ENCODE measurements at places on chromosomes 11 and 22. TPM values are rescaled to one million over a fixed set of nuclear protein-coding genes. Genes with fewer than 3 reads are reported as not detected.
A peak's percentile ranks its signal among the peaks of the same experiment; 100 is the strongest.

DNA sequence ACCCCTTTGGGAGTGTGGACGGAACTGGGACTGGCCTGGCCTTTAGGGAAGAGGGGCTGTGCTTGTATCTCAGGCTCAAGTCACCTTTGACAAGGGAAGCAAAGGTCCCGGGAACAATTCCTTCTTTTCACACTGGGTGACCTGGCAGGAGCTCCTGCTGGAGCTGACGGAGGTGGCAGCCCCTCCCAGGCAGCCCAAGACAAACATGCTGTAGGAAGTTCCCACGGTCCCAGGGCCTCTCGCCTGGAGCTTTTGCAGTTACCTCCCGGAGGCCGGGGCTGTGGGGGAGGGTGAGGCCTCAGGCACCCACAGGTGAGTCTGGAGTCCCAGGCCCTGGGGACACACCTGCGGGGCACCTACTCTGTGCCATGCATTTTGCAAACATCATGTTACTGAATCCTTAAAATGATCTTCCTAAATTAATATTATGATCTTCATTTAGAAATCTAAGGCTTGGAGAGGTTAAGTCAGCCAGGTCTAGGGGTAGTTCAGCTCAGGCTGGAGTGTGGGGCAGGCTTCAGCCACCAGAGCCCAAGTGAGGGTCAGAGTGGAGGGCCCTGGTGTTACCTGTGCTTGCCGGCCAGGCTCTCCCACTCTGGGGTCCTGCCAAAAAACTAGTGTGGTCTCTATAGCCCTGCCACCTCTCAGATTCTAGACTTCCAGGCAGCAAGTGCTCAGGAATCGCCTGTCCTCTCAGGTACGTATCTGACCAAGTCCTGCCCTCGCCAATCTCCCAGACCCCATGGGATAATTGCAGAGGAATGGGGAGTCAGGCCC is 15.7 kb upstream of the MYEOV start:
- no peak for DNase-seq

DNA sequence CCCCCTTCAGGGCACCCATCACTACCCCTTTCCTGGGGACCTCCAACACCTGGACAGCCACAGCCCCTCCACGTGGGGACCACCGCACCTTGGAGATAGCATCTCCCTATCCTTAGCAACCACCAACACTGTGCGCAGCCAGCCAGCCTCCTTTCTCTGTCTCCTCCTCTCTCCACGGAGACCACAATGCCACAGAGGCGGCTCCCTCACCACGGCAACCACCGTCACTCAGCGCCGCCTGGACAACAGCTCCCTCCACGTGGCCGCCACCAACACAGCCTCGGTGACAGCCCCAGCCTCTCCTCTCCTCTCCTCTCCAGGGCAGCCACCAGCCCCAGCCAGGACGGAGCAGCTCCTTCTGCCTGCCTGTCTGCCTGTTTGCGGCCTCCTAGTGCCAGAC is 10.5 kb downstream of the ELFN2 start:
- DNase-seq = peak; percentile 82

GRCh38 chr11:62108971-62109404 is 14.8 kb upstream of the INCENP start:
- DNase-seq = no peak

- DNase-seq = no peak
These were observed 13.9 kb downstream of the ATG16L2 start for GRCh38 chr11:72828081-72828567.

DNA sequence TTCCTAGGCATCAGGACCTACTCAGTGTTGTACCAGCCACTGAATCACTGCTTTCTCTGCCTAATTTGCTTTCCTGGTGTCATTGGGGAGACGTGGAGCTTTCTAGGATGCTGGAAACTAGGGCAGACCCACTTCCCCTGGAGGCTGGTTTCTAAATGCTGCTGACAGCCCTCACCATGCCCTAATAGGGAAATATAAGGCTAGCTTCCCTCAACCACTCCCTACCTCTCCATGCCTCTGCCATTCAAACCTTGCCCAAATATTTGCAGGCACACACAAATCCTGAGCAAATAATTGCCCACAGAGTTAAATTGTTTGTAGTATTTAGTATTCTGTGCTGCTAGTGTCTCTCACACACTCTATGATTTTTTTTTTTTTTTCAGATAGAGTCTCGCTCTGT is 310.2 kb downstream of the DDX10 start:
- DNase-seq = no peak

GRCh38 chr11:61971248-61972111 is 4.0 kb upstream of the FTH1 start:
- peak; percentile 65 for DNase-seq

GRCh38 chr11:1542267-1542666 is 29.8 kb downstream of the DUSP8 start:
- peak; percentile 12 for DNase-seq

DNA sequence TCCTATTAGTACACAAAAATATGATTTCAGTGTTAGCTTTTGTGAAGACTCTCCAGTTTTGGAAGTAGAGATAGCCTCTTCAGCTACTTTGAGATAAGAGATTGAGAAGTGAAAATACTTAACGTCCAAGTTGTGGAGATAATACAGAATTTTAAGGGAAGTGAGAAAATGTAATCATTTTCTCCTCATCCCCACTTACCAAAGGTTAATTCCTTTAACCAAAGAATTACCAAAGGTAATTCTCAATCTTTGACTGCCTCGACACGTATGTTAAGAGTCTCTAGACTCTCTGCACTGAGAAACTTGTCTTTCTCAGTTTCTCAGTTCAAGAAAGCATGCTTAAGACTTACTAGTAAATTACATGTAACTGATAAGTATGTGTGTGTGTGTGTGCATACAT is 15.3 kb downstream of the C11orf54 start:
- DNase-seq = no peak

DNA sequence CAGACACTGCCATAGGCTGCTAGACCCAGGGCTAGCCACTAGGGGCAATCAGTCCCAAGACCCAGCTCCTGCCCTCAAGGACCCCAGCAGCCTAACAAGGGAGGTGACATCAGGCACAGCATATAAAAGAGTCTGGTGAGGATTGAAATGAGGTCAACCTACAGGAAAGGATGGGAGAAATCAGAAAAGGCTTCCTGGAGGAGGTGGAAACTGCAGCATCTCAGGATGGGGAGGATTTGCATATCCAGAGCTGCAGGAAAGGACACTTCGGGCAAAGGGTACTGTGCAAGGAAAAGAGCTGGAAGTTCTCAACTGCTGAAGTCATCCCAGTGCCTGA is 2.9 kb upstream of the ARFGAP2 start:
- DNase-seq = peak; percentile 67

DNA sequence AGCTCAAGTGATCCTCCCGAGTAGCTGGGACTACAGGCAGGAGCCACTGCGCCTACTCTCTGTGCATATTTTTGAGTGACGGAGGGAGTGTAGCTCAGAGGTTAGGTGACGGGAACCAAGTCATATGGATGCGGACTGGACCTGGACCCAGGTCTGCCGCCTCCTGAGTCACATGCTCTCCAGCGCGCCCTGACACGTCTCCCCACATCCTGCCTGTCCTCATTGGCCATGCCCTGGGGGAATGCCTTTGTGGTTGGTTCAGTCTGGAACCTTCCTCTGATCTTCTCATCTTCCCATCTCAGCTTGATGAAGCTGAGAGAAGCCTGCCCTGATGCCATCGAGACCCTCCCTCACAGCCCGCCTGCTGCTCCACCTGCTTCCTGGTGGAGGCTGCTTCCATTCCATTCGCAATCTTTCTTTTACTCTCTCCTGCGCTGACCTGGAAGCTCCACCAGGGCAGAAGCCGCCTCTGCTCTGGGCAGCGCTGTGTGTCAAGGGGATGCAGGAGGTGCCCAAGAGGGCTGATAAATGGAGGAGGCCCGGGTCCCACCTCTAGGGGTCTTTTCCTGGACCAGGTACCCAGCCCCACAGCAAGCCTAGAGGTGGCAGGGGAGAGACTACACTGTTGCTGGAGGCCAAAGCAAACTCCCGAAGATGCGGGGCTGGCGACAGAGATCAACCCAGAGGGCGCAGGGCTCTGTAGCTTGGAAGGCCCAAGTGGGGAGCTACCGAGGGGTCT is 13.9 kb upstream of the BAIAP2L2 start:
- DNase-seq = no peak

DNA sequence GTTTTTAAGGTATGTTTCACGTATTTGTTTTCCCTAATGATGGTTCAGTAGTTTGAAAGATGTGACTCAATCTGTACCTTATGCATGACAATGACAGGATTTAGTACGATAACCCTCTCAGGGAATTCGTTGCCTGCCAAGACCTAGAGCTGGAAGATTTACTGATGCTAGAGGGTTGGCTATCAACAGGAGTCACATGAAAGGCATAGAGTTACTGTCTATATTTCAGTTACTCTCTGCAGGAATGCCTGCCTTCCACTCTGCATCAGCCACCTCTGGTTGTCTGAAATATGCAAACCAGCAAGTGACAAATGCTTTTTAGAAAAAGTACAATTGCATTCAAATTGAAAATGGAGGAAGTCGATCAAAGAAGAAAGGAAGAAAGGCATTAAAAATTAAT is 276.3 kb upstream of the RAG2 start:
- no peak for DNase-seq

GRCh38 chr22:29208879-29209623 is 3.4 kb downstream of the EMID1 start:
- no peak for DNase-seq

GRCh38 chr22:36318442-36318841 is 65.5 kb downstream of the APOL1 start:
- no peak for DNase-seq

- DNase-seq = no peak
These were observed 1.3 kb downstream of the POU2F3 start for GRCh38 chr11:120241277-120241676.

DNA sequence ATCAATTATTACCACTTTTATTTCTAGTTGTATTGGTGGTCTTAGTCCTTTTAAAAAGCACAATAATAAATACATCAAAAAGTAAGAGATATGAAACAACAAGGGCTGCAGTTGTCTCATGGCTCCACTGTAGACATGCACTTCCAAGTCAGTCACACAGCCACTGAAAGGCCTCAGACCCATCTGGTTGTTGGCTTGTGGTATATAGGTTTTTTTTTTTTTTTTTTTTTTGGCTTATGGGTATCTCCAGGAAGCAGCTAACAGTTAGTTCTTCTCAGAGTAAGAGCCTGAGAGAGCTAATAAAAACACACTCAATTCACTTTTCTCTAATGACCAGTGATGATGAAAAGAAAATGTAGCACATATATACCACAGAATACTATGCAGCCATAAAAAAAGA is 6.0 kb upstream of the OR52E6 start:
- DNase-seq = no peak

GRCh38 chr11:65243797-65244196 is 18.0 kb upstream of the POLA2 start:
- DNase-seq = no peak

GRCh38 chr11:125345421-125346178 is 150.5 kb downstream of the FEZ1 start:
- peak; percentile 83 for DNase-seq

GRCh38 chr11:111939836-111940604 is 2.9 kb downstream of the DIXDC1 start:
- no peak for DNase-seq

DNA sequence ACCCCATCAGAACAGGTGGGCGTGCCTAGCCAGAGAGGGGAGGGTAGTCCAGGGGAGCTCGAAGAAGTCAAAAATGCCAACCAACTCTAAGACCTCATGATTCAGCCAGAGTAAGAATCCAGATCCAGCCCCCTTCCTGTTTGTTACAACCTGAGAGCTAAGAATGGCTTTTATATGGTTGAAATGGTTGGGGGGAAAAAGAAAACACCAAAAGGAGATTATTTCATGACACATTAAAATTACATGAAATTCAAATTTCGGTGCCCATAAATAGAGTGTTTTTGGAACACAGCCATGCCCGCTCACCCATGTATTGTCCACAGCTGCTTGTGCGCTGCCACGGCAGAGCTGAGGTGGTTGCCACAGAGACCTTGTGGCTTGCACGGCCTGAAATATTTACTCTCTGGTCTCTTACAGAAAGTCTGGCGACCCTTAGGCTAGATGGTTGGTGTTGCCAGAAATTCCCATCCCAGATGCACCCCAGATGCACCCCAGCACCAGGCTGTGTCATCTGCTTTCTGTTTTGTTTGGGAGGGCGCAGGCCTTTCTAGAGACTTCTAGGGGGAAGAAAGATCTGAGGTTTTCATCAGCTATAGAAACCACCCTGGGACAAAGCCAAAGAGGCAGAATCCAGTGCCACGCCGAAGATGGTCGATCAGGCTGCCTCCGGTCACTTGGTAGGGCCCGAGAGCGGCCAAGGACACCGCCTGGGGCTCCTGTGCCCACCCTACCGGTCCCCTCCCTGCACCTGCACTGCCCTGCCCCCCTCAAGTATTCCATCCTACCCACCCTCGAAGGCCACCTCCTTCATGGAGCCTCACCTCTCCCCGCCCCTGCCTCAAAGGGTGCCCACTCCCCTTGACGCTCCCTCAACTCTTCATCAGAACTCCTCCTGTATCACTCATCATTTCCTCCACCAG is 80.2 kb downstream of the DSCAML1 start:
- no peak for DNase-seq

- DNase-seq = no peak
These were observed 1091.3 kb downstream of the TBC1D22A start for GRCh38 chr22:47853750-47854149.

GRCh38 chr11:94185416-94186084 is 56.9 kb downstream of the PANX1 start:
- DNase-seq = no peak

GRCh38 chr11:121282386-121282785 is 10.2 kb upstream of the SC5D start:
- DNase-seq = no peak

DNA sequence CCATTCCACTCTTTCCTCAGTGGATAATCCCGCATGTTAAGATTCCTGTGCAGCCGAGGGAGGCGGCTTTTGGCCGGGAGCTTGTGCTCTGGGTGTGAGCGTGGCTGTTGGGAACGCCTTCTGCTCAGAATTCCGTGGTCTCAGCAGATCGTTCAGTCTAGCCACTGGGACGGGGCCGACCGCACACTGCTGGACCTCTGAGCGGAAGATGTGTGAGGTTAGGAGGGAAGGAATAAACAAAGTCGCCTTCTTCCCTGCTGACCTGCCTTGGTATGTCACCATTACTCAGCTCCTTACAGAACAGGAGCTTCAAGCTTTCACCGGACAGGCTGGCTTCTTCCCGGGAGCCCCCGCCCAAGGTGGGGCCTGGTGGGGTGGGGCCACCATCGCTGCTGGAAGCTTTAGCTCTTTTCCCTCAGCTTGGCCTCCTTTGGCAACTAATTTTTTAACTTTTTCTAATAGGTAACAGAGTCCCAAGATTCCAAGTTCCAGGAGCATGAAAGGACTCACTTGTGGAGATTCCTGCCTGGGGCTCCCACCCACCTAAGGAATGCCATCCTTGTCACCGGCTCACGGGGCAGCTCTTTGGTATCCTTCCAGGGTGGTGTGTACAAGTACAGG is 22.5 kb upstream of the SEPTIN5 start:
- no peak for DNase-seq

SPTBN2 gene
- total RNA-seq = 371 TPM

PTPN5 gene
- 25.8 TPM for total RNA-seq

RFPL3 gene
- total RNA-seq = not detected

HBB gene
- total RNA-seq = not detected

PNPLA3 gene
- 14.7 TPM for total RNA-seq

IL10RA gene
- total RNA-seq = 5.8 TPM

CAPN5 gene
- total RNA-seq = 45.0 TPM

NUP160 gene
- 56.2 TPM for total RNA-seq

PHETA2 gene
- total RNA-seq = 0.88 TPM

POU2AF1 gene
- total RNA-seq = not detected

MEI1 gene
- 0.64 TPM for total RNA-seq

TMPRSS4 gene
- not detected for total RNA-seq

FIBIN gene
- 0.22 TPM for total RNA-seq

TLCD5 gene
- 15.8 TPM for total RNA-seq
